ENCODE measurements at places on chromosomes 3 and 15.

- DNase-seq: no peak
Observed at GRCh38 chr3:21509731-21510470, 241.1 kb downstream of the ZNF385D start.

DNA sequence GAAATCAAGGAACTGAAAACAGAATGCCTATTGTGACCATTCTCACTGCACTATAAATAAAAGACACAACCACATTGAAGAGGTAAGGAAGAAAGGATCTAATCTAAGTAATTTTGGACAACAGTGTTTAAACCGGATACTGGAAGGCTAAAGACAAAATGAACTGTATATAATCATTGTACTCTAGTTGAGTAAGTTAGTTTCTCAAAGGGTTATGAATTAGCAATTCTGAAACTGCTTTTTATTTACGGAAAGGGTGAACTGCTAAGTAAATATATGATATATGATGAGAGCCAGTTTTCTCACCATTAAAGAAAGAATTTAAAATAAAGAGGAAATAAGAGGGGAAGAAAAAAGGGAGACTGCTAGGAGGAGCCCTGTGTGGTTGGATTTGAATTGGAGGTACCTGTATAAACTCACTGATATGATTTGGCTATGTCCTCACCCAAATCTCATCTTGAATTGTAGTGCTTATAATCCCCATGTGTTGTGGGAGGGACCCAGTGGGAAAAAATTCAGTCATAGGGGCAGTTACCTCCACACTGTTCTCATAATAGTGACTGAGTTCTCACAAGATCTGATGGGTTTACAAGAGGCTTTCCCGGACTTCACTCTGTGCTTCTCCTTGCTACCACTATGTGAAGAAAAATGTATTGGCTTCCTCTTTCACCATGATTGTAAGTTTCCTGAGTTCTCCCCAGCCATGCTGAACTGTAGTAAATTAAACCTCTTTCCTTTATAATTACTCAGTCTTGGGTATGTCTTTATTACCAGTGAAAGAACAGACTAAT, 607.7 kb downstream of the PYDC2 start:
- no peak for DNase-seq

- no peak for DNase-seq
Observed at GRCh38 chr3:65960087-65960486, 78.6 kb downstream of the MAGI1 start.

DNA sequence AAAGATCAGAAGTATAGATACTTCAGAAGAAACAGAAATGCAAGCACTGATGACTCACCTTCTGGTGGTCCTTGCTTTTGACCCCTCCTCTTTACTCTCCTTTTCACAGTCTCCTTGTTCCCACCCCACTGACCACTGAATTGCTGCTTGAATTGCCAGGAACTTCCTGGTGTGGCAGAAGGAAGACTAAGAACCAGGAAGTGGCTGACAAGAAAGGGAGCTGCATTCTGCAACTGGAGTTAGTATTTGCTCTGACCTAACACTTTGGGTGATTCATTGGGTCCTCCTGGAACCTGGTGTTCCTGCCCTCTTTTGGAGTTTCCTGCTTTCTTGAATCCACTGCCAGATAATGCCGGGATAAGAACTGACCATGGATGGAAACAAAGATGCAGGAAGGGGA, 23.0 kb downstream of the KY start:
- DNase-seq: no peak

- DNase-seq: peak; percentile 20
Observed at GRCh38 chr15:80317389-80318182, 65.6 kb upstream of the CTXND1 start.

DNA sequence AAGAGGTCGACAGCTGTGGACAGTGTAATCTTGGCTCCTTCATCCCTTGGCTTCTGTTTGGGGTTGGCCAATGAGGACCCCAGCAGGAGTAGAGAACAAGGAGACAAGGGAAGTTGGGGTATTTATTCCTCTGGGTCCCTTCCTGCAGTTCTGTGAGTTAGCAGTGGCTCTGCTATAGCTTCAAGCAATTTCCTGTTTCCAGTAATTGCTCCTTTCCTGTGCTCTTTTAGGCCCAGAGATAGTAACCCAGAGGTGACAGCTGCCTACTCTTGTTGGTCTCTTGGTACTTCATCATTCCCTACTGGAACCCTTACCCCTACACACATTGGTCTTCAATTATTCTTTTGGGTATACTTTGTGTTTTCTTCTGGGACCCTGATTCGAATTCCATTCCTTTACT, 92.9 kb downstream of the NR1D2 start:
- no peak for DNase-seq

GRCh38 chr3:185176750-185177359, 24.0 kb upstream of the C3orf70 start:
- DNase-seq: no peak

GRCh38 chr3:57135964-57136719, 29.0 kb downstream of the IL17RD start:
- no peak for DNase-seq

- DNase-seq: no peak
Observed at GRCh38 chr3:30586806-30587486, 19.5 kb upstream of the TGFBR2 start.

- no peak for DNase-seq
Observed at GRCh38 chr15:52414936-52415335, 113.7 kb downstream of the MYO5A start.

DNA sequence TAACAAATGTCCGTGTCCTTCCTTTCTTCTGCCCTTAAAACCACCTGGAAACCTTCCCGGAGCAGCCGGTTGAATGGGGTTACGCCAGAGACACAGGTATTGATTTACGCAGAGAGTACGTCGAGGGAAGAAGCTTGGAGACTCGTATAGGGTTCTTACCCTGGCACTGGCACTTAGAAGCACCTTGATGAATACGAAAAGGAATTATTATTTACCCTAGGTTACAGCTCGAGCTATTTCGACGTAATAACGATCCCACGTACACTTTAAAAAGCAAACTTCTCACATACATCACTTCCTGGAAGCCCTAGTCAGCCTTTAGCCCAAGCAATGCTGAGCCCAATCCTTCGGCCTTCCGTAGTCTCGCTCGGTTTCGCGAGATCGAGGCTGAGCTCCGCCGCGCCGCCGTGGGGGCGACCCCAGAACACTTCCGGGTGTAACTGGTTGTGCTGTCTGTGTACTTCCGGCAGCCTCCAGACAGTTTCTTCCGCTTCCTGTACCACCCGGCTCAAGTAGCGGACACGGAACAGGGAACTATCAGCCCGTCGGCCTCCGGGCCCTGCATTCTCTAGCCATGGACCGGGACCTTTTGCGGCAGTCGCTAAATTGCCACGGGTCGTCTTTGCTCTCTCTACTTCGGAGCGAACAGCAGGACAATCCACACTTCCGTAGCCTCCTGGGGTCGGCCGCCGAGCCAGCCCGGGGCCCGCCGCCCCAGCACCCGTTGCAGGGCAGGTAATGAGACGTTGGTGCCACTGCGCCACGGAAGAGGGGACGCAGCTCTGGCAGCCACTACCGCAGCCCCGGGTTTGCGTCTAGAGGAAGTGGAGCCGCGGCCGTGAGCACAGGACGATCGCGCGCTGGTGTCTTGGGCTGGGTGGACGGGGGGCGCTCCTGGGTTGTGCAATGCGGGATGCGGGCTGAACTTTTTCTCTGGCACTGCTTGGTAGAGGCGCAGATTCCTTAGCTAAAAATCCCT, at the start of gene TTC14:
Gene TTC14, plus strand, starts transcription at position 476 of the 979 bp plus-strand sequence. Its CDS starts 99 bp downstream, at position 575.
- peak; percentile 90 for DNase-seq

DNA sequence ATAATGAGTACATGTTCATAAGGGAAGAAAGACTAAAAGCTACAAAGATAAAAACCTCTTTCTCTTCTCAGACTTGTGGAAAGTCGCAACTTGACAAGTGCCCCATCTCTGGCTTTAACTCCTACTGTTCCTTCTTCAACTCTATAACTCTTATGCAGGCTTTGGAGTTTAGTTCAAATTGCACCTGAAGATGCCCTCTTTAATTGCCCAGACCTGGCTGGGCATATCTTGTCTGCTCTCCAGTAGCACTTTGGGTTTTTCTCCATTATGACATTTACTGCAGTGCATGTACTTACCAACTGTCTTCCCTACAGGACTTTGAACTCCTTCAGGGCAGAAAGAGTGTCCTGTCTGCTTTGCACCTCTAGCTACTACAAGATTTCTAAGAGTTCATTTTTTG, 32.4 kb downstream of the DGKG start:
- no peak for DNase-seq

GRCh38 chr3:149085828-149086231, 503 bp downstream of the HLTF start:
- DNase-seq: no peak

- peak; percentile 66 for DNase-seq
Observed at GRCh38 chr3:46517016-46517783, 19.4 kb downstream of the RTP3 start.

DNA sequence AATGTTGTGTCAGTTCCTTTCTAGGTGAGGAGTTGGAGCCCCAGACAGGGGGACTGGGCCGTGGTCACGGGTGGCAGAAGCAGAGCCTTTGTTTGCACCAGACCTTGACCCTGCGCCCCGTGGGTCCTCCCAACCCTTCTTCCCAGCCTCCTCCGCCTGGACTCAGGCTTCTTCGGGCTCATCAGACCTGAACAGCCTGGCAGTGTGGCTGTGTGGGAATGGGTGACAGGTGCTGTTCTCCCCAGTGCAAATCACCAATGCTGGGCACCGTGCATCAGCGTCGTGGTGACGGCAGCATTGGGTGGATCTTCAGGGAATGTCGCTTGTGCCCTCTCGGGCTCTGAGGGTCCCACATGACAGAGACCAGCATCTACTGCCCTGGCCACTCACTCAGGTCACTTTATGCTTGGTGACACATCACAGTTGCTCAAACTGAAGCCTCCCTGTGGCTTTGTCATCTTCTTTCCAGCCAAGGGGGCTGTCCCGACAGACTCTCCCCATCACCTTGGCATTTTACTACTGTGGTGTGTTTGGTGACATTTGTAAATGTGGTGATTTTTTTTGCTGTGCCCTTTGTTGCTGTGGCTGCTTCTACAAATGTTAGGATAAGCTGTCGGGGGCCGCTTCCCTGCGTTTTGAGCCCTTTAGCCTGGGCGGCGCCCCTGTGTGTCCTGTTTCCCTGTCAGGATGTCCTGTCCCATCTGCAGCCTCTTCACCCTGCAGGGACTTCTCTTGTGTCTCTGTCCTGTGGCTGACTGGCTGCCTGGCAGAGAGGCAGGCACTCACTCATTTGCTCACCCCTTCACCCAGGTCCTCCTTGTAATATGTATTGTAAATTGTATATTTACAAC, 14.5 kb downstream of the APBA2 start:
- no peak for DNase-seq

DNA sequence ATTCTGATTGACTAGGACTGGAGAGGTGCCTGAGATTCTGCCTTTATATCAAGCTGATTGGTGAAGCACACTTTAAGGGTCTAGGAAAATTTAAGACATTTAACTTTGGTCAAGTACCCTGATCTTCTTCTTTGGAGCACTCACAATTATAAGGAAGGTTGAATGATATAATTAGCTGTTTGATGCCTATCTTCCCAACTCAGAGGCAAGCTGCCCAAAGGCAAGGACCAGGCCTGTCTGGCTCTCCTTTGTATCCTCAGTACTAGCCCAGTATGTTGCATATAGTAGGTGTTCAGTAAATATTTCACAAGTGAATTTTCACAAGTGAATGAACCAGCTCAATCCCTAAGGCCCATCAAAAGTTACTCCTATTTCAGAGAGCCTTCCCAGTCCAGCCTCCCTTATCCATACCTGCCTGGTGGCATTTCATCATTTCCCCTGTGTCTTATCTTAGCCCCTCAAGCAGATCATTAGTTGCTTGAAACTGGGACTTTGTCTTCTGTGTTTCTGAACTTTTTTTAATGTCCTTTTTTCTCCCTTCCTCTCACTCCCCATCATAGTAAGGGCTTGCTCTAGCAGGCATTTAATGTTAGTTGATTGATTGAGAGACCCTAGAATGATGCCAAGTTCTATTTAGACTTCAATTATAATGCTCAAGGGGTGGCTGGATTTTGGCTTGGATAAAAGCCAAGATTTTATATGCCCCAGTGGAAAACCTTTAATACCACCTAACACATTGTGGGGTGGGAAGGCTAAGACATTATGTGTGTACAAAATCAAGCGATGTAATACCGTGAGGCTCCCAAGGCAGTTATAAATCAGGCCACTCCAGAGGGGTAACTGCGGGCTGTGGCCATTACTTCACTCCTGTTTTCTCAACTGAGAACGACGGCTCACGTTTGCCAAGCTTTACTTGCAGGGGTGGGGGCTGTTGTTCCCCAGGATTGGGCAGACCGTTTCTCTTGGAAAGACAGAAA, 43.2 kb upstream of the BOC start:
- DNase-seq: no peak

DNA sequence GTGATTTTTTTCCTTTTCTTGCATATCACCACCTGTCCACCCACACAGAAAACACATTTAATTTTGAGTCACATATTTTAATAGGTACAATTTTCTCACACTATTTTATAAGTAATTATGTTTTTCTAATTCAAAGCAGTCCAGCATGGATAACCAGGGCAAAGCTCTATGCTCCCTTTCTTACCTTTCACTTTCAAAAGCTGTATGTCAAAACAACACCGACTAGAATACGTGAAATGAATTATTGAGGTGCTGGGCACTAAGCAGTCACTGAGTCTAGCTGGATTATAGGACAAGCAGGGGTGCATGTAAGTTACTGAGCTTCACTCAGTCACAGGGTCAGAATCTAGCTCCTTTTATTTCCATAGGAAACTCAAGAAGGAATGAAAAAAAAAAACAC, 60.6 kb downstream of the LSAMP start:
- DNase-seq: no peak

- DNase-seq: no peak
Observed at GRCh38 chr3:181919375-181919774, 207.7 kb downstream of the SOX2 start.

DNA sequence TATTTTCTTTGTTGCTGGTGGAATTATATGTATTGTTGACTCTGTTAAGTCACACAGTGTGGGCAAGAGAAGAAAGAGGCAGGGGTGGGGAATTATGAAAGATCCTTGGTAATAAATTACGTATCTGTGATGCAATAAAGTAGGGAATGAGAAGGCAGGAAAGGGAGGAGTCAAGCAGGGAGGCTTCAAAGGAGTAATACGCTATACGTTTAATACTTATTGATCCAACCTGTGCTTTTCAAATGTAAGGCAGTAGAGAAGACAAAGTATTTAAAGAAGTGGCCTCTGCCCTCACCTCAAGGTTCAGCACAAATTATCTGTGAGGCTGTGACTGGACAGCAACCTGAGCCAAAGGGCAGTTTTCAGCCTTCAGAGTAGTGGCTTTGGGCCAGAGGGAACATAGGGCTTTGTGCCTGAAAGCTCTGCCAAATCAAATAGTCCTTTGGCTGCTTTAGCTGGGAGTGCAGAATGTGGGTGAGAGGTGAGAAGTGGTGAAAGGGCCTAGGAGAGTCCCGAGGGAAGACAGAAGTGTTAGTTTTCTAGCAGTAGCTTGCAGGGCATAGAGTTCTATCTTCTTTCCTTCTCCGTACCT, 1.2 kb upstream of the PLIN1 start:
- DNase-seq: no peak

- no peak for DNase-seq
Observed at GRCh38 chr3:160686955-160687535, 10.1 kb downstream of the ARL14 start.

GRCh38 chr3:14418296-14419250, 16.2 kb downstream of the SLC6A6 start:
- DNase-seq: no peak

GRCh38 chr15:86505951-86506350, 426.3 kb downstream of the AGBL1 start:
- DNase-seq: no peak

GRCh38 chr3:139173372-139174108, 128.8 kb upstream of the PRR23C start:
- peak; percentile 9 for DNase-seq
